ENCODE measurements at places on chromosomes 1 and 21.

DNA sequence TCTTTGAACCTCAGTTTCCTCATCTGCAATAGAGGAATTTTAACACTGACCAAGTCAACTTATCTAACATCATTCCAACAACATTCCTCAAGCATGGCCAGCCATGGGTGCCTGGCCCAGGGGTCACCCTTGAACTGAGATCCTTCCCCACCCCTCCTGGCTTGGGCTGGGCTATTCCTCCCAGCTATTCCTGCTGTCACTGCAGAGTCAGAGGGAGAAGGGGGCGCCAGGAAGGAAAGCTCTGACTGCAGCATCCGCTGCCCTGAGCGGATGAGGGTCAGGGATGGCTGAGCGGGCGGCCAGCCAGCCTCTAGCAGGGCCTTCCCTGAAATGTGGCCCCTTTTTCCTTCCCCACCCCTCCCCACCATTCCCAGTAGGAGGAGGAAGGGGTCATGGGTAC, 3.1 kb downstream of the TINAGL1 start:
- DNase-seq: no peak

- DNase-seq: no peak
Observed at GRCh38 chr1:182877331-182877730, 38.2 kb downstream of the DHX9 start.

GRCh38 chr1:212667223-212668139, 32.2 kb downstream of the BATF3 start:
- DNase-seq: no peak

DNA sequence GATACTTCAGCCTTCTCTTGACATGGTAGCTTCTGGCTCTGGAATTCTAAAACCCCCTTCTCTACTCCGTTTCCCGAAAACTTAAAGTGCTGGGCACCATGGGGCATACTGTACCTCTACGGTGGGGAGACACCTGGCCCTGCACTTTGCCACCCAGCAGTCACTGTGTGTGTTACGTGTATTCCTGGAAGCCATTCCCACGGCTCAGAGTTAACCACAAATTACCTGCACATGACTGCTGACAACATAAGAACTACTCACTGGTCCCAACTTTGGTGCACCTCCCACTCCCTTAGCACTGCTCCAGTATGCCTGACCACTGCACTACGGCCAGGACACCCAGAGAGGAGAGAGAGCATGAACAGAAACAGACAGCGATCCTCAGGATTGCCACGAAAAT, 29.4 kb upstream of the TMPRSS2 start:
- DNase-seq: no peak

- no peak for DNase-seq
Observed at GRCh38 chr1:18629659-18630510, 761 bp upstream of the PAX7 start.

- no peak for DNase-seq
Observed at GRCh38 chr1:174953285-174954072, 46.3 kb upstream of the CACYBP start.

Measured in Panc1 (cell line).